ENCODE measurements at places on chromosomes 2 and 18. TPM values are rescaled to one million over a fixed set of nuclear protein-coding genes. Genes with fewer than 3 reads are reported as not detected.

Gene ORC2
- total RNA-seq: 25.4 TPM

Gene SLC5A7
- 0.05 TPM for total RNA-seq

Gene MC5R
- 0.26 TPM for total RNA-seq

Gene HNMT
- total RNA-seq: 15.3 TPM

Gene LYG2
- total RNA-seq: not detected

Gene UPP2
- not detected for total RNA-seq

Gene SLC8A1
- total RNA-seq: 33.5 TPM

Gene UGT1A10
- not detected for total RNA-seq

Gene CYBRD1
- 26.7 TPM for total RNA-seq

Gene ERICH2
- 1.9 TPM for total RNA-seq

Gene TBR1
- total RNA-seq: not detected

Gene RAD51AP2
- 0.10 TPM for total RNA-seq

Gene NABP1
- 181 TPM for total RNA-seq

Gene C2orf66
- 0.54 TPM for total RNA-seq

Gene DOCK10
- 7.7 TPM for total RNA-seq

Gene ABCG8
- not detected for total RNA-seq

Gene SAG
- not detected for total RNA-seq

Data from astrocyte (in vitro differentiated cells and primary cell).